ENCODE measurements at places on chromosomes 13 and 19.
A peak's percentile ranks its signal among the peaks of the same experiment; 100 is the strongest.

- no peak for DNase-seq
Measured at GRCh38 chr13:19604306-19604705, 29.2 kb upstream of the MPHOSPH8 start.

- DNase-seq = no peak
Measured at GRCh38 chr13:37127691-37128241, 22.3 kb upstream of the CSNK1A1L start.

DNA sequence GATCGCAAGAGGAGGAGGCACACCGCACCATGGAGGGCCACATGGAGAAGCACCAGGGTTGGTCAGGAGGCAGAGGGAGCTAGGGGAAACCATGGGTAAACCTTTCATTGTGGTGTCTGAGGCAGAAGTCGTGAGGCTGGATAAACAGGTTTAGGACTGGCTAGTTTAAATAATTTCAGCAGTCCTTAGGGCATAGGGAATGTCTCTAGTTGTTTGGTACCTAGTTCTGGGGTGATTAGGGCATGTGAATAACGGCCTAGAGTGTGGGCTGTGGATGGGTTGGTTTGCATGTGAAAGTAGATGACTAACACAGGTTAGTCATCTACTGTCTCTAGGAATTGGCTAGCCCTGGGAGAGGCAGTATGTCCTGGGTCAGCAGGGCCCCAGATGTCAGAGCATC is 102.3 kb downstream of the STOML3 start:
- no peak for DNase-seq

DNA sequence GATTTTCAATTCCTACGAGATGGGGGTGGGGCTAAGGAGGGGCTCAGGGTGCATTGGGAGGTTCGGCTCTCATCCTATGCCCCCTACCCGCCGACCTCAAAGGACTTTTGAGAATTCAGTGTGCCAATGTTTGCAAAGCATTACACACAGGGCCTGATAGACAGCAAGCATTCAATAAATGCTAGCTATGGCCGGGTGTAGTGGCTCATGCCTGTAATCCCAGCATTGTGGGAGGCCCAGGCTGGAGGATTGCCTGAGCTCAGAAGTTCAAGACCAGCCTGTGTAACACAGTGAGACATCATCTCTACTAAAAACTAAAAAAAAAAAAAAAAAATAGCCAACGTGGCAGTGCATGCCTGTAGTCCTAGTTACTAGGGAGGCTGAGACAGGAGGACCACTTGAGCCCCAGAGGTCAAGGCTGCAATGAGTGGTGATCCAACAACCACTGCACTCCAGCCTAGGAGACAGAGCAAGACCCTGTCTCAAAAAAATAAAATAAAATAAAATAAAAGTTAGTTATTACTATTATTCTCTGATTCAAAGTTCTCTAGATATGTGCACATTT is 1.9 kb upstream of the CBLC start:
- no peak for DNase-seq

- no peak for DNase-seq
Measured at GRCh38 chr19:53076984-53077383, 26.2 kb downstream of the ZNF160 start.

- no peak for DNase-seq
Measured at GRCh38 chr13:77423296-77423695, 96.4 kb upstream of the MYCBP2 start.

DNA sequence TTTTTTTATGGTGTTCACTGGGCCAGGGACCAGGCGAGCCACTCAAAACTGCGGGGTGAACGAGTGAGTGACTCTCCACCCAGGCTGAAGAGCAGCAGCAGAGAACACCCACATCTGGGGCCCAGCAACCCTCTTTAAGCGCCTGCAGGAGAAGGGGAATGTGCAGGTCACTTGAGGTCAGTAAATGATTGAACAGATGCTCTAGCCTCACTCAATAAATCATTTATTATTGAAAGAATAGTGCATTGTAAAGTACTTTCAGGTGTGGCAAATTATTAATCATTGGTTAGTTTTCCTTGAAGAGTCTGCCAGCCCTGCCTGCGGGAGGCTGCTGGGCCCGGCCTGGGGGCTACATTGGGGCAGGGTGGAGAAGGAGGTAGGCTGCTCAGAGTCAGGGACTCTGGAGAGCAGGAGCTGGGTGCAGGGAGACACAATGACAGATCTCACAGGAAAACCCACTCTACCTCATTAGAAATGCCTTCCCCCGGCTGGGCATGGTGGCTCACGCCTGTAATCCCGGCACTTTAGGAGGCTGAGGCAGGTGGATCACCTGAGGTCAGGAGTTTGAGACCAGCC is 42.5 kb downstream of the ABCC4 start:
- no peak for DNase-seq

DNA sequence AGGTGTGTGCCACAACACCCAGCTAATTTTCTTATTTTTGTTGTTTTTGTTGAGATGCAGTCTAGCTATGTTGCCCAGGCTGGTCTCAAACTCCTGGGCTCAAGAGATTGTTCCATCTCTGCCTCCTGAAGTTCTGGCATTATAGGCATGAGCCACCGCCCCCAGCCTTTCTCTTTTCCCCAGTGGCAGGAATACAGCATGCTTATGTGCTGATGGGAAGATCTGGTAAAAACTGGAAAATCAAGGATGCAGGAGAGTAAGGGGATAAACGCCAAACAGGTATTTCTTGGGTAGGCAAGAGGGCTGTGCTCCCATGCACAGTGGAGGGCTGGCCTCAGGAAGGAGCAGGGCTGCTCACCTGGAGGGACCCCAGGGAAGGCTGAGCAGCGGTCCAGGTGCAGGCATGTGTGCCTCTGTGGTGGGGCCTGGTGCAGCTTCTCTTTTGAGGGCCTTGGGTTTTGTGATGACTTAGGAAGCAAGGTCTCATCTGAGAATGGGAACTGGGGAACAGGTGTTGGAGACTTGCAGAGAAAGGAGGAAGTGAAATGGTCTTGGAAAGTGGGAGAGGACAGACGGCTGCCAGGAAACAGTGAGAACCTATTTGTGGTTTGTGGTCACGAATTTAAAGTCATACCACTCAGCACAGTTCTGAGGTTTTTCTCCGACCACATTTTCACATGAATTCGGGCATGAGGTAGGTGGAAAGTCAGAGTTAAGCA is 106.5 kb downstream of the TEX26 start:
- no peak for DNase-seq

DNA sequence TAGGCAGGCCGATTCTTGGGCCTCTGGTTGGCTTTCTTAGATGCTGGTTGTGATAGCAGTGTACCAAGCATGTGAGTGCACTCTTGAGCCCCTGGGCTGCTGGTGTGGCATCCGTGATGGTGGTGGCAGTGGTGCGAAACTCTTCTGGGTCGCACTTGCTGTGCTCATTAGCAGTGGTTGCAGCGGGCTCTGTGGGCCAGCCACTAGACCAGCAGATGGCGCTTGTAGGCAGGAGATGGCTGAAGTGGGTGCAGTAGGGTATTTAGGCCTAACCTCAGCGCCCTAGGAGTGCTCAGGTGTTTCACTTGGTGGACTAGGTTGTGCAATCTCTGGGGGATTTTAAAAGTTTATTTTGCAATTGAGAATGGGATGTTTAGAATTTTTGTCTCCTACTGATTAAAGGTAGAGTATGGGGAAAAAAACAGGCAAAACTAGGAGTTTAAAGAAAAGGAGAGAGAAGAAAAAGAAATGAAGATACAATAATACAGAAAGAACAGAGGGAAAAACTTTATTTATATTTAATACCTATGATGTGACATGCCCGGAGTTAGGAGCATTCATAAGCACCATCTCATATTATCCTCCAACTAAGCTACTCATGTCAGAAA is 4.3 kb upstream of the ZNF17 start:
- DNase-seq = peak; percentile 36

- no peak for DNase-seq
Measured at GRCh38 chr13:23718996-23719395, 148.8 kb downstream of the TNFRSF19 start.

- DNase-seq = no peak
Measured at GRCh38 chr19:38970664-38971532, 4.6 kb downstream of the FBXO17 start.

- no peak for DNase-seq
Measured at GRCh38 chr19:52086481-52086880, 9.1 kb downstream of the ZNF841 start.

DNA sequence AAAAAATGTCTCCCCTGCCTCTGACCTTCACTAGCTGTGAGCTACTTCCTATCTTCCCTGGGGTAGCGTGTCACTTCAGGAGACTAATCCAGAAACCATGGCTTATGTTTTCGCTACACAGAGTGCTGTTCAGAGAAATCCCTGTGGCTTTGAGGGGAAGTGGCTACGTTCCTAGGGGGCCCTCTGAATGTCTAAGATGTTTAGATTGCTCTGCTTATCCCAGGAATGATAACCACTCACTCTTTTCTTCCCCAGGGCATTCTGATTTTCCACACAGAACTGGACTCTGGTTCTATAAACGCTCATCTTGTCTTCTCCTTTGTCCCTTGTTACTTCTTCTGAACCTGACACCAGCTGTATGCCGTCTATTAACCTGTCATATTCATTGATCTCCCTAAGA is 572.5 kb downstream of the OLFM4 start:
- DNase-seq = no peak

GRCh38 chr19:55563261-55563690 is 17.4 kb downstream of the ZNF579 start:
- DNase-seq = peak; percentile 23

DNA sequence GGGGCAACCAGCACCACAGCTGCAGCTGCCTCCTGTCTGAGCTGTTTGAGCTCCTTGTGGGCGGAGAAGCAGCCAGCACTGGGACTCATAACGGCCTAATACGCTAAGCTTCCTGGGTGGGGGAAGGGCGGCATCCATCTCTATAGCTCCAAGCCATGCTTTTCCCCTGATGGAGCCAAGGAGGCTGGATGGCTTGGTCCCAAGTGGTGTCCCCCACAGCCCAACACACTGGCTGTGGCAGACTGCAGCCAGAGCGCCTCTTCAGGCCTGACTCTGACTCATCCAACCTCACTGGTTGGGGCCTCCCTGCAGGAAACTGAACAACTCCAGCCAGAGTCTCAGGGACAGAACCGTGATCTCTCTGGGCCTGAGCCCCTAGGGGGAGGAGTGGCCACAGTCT is 537.3 kb downstream of the SUCLA2 start:
- DNase-seq = no peak

GRCh38 chr13:21117104-21117809 is 55.9 kb upstream of the LATS2 start:
- no peak for DNase-seq

DNA sequence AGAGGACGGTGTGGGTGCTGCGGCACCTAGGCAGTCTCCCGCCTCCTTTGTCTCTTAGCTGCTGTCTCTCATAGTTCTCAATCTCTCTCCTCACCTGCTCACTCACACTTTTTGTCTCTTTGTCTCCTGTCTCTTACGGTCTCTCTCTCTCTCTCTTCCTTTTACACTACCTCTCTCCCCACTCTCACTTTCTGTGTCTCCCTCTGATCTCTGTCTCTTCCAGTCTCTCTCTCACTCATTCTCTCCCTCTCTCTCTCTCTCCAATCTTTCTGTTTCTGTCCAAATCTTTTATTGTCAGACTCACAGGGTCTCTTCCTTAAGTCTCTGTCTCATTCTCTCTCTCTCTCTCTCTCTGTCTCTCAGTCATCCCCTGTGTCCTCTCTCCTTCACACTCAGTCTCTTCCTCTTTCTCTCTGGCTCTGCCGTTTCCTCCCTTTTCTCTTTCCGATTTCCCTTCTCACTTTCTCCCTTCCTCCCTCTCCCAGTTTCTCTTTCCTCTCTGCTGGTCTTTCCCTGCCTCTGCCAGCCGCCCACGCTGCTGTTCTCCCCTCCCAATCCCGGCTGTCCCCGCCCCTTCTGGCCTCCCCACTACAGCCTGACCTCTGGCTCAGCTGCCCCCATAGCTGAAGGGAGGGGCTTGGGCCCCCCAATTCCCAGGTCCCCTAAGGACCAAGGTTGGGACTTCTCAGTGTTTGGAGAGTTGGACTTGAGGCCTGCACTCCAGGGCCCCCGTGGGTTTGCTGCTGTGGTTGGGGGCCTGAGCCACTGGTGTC is at the start of gene PLEKHA4:
TSS of gene PLEKHA4 (minus strand) at position 504 of the 773 bp plus-strand sequence. CDS start 997 bp downstream, outside the sequence.
- DNase-seq = no peak

GRCh38 chr19:18317961-18318800 is 4.7 kb downstream of the LSM4 start:
- no peak for DNase-seq

DNA sequence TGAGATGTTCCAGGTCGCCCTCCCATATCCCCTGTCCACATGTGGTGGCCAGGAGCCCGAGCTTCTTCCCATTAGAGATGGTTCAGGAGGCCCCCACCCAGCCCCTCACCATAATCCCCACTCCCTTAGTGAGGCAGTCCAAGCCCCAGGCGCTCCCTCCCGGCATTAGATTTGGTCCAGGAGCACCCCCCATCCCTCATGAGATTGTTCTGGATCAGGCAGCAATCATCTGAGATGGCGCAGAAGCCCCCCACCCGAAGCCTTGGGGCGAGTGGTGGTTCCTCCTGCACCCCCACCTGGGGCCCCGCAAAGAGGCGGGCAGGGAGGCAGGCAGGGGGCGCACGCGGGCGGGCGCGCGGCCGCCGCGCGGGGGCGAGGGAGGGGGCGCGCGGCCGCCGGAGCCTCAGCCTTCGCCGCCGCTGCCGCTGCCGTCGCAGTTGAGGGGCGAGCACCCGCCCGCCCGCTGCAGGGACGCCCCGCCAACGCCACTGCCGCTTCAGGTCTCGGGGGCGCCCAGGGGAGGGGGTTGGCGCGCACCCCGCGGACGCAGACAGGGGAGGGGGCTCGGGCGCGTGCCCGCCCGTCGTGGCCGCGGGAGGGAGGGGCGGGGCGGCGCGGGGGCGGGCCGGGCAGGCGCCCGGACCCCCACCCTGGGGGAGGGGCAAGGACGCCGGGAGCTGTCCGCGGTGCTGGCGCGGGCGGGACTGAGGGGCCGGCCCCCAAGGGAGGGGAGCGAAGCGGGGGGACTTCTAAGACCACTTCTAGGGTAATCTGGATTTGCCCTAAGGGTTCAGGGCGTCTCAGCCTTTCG is 46.4 kb upstream of the SHKBP1 start:
- DNase-seq = no peak

- DNase-seq = no peak
Measured at GRCh38 chr13:98526182-98526512, 50.8 kb downstream of the STK24 start.

DNA sequence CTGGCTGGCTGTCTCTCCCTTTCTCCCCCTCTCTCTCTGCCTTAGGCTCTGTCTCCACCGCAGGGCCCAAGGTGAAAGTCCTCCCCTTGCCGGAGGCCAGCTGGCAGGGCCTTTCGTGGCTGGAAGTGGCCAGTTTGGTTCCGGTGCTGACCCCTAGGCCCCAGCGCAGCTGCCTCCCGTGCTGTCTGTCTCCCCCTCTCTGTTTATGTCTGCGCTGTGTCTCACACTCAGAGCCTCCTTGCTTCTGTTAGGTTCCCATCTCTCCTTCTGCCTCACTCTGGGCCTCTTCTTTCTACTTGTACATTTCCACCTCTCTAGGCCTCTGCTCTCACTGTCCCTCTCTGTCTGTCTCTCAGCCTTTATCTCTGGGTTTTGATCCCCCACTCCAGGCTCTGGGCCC is 13.1 kb downstream of the CCDC97 start:
- no peak for DNase-seq

GRCh38 chr19:18480006-18480691 is 41.7 kb downstream of the ELL start:
- DNase-seq = peak; percentile 17

Measured in NCI-H2029 treated with DMSO at 0.1 percent for 48 hours (cell line).